HEK293T (cell line): ENCODE measurements at places on chromosomes 5 and 9.
A peak's percentile ranks its signal among the peaks of the same experiment; 100 is the strongest.

GRCh38 chr5:156534085-156534484, 207.1 kb downstream of the SGCD start:
- DNase-seq, result no peak

DNA sequence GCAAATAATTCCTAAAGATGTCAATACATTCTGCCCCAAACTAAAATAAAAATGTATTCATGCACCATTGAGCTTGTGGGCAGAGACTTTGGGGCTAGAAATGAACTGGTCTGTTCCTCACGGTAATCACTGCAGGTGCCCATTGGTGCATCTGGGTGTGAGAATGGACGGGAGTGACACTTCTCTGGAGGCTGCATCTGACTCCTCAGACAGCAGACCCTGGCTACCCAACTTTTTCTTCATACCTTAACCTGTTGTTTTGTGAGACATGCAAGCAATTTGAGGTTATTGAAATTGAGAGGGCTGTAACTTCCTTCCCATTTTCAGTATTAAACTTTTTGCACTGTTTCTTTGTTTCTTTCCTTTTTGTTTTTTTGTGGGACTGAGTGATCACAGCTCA, 333.4 kb downstream of the ICE1 start:
- no peak for DNase-seq

GRCh38 chr5:181173420-181174342, 26.3 kb downstream of the OR2V2 start:
- peak; percentile 62 for DNase-seq

GRCh38 chr5:145479857-145480256, 355.3 kb downstream of the PRELID2 start:
- no peak for DNase-seq

DNA sequence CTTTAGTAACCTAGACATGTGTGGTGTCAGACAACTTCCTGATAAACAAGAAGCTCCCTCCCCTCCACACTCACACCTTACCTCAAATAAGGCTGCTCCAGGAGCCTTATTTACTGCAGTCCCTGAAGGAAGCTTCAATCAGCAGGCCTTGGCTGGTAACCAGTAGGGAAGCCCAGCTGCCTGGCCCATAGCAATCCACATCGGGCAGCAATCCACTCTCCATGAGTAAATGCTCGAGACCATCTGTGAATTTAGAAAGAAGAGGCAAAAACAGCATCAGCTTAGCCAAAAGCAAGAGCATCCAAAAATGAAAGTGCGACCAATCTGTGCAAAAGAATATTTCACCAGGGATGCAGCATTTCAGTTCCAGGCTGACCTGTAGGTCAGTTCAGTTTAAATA, 213.3 kb upstream of the TUSC1 start:
- no peak for DNase-seq

- no peak for DNase-seq
Observed at GRCh38 chr5:114407783-114408182, 45.9 kb downstream of the KCNN2 start.
